ENCODE measurements at places on chromosomes 3 and 15.

DNA sequence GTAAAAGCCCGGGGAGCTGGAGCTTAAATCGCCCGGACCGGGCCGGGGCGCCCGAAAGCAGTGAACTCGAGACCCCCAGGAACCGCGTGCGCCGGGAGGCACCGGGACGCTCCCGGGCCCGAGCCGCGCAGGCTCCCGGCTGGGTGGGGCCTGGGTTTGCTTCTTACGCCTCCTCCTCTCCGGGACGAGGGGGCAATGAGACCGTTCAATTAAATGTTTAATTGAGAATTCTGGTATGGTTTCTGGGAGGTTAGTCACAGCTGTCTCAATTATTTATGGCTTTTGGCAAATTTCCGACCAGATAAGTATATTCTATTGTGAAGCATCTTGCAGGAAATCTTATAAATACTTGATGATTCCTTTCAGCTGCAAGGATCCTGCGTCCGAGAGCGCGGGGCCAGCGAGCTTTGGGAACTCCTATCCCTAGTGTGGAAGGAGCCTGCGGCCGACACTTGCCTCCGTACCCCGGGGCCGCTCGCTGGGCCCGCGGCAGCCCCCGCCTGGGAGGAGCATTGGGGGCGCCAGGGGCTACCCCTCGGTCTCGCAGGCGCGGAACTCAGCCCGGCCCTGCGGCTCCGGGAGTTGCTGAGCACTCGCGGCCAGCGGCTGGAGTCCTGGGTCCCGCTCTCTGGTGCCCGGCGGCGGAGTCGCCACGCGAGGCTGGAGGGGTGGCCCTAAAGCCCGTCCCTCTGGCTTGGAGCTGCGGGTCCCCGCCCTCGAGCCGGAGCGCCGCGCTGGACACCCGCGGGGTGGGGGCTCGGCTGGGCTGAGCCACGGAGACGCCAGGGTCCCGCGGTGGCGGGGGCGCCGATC lies 10.3 kb downstream of the ISL2 start:
- no peak for DNase-seq

GRCh38 chr3:129553719-129554118 lies 10.7 kb downstream of the H1-8 start:
- DNase-seq: no peak

GRCh38 chr15:48946074-48946839 lies 17.5 kb downstream of the SHC4 start:
- no peak for DNase-seq

DNA sequence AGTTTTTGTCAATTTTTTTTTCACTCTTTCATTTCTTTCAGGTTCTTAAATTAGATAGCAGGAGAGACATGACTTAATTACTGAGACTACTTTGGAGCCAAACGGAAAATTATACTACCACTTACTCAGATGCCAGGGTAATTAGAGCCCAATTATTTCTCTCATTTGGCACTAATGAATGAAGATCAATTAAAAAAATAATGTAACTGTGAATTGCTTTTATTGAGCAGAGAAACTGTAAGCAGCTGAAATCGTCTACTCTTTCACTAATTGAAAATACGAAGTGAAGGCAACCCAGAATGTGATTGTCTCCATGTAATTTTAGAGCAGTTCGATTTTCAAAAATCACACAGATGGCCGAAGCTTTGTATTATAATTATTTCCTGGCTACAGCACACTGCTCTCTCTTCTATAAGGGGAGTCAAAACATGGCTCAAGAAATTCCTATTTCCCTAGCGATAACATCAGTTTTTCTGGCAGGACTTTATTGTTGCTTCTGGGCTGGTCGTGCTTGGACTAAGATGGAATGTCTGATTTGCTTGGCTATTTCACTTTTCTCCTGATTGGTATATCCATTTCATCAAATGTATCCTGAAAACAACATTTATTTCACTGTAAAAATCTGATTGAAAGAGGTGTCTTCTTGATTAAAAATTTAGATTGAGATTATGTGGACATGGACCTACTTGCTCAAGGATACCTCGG lies 55.8 kb upstream of the PDZRN3 start:
- no peak for DNase-seq

- peak; percentile 58 for DNase-seq
Observed at GRCh38 chr3:149970716-149971402, at the start of gene PFN2. Gene PFN2 (minus strand): TSS chr3:149970895. CDS start chr3:149970856, 39 bp downstream.

DNA sequence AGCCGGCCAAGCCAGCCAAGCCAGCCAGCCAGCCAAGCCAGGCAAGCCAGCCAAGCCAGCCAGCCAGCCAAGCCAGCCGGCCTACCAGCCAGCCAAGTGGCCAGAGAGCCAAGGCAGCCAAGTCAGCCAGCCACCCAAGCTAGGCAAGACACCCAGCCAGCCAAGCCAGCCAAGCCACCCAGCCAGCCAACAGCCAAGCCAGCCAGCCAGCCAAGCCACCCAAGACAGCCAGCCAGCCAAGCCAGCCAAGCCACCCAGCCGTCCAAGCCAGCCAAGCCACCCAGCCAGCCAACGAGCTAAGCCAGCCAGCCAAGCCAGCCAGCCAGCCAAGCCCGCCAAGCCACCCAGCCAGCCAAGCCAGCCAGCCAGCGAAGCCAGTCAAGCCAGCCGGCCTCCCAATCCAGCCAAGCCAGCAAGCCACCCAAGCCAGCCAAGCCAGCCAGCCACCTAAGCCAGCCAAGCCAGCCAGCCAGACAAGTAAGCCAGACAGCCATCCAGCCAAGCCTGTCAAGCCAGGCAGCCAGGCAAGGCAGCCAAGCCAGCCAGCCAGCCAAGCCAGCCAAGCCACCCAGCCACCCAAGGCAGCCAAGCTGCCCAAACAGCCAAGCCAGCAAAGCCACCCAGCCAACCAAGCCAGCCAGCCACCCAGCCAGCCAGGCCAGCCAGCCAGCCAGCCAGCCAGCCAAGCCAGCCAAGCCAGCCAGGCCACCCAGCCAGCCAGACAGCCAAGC lies 200.5 kb downstream of the GOLGA6L6 start:
- peak; percentile 27 for DNase-seq

DNA sequence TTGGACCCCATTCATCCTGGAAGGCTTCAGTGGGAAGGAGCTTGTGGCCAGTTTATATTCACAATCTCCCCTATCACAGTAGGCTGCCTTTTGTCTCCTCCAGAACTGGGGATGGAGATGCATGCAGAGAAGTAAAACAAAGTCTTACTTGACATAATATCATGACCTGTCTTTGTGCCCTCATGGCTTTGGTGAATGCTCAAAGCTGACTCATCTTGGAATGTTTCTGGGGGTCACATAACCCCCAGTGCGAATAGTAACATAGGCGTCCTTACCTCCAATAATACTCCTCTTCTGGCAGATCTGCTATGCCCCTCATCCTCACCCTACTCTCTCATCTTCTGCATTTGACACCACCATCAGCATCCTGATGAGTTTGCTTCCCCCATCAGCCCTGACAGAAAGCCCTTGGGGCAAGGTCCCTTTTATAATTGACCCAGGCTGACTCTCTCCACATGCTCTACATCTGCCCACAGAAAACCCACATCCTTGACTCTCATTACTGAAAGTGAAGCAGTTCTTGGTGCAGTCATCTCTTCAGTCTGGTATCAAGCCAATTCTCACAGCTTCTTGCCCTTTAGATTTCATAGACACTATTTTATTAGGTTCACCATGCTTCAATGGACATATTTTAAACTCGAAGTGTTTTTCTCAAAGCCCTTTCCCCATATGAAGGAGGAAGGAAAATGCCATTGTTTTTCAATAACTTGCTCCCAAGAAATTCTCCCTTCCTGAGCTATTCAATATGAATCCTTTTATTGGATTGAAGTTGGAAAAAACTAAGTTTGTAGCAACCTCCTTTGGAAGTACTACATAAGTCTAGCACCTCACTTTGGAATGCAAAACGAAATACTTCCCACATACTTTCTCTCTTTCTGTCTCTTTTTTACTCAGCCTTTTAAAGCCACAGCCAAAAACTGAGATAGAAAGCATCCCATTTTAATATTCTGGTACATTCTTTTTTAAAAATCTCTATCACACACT lies 36.6 kb downstream of the OSTN start:
- no peak for DNase-seq

DNA sequence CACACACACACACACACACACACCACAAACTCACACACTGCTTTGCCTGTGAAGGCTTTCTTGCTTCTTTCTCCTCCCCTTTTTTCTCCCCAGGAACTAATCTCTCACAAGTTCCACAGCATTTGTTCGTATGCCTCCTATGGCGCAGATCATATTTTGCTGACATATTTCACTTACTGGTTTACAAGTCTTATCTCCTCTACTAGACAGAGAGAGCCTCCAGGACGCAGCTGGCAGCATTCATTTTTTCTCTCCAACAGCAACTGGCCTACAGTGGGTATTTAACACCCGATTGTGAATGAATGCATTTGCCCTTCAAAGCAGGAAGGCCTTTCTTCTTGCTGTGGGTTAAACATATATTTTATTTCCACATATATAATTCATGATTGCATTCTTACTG lies 47.0 kb upstream of the DLG1 start:
- DNase-seq: no peak

DNA sequence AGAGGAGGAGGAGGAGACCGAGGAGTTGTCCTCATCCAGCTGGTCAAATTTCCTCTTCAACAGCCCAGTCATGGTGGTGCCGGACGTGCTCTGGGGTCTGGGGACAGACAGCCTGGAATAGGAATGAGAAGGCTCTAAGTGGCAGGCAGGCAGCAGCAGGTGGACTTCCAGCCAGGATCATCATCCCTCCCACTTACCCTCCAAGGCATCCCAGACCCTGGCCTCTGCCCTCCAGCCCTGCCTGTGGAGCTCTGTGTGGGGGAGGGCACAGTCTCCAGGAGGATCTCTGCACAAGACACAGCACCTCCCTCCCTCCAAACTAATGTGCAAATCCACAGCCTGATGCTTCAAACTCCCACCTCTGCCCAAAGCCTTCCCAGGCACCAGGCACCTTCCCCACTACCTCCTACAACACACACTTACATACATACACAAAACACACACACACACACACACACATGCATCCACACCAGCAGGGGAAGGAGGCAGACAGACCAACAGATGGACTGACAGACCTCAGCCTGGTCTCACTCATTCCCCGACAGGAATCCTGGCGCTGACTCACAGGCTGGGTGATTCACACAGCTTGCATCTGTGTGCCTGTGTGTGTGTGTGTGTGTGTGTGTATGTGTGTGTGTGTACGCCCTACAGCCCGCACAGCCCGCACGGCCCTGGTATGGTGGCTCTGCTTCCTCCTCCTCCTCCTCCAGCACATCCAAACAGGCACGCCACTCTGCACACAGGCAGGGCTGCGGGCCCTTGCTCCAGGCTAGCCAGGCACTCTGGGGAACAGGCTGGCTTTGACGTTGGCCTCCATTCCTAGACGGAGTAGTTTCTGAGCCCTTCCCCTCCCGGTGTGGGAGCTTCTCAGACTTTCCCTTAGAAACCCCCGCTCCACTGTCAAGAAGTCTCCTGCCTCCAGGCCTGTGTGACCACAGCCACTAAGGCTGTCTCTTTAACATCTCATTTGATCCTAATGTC lies 6.5 kb downstream of the CSRNP1 start:
- DNase-seq: peak; percentile 79

DNA sequence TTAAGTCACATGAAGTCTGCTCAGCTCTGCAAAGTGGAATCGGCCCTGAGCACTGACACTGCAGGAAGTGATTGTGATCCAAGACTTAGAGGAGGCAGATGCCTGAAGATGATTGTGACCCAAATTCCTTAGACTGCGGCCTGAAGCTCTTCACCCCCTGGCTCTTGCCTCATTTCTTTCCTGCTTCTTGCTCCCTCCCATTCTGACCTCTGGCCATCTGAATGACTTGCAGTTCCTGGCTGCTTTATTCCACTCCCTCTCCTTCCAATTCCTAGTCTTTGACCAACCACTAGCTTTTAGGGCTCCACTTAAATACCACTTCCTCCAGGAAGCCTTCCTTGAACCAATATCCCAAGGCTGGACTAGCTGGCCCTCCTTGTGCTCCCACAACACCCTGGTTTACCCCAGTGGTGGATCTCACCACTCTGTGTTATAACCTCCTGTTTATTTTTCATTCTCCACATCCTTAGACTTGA lies 9.9 kb upstream of the EPB42 start:
- DNase-seq: no peak

GRCh38 chr3:184895350-184895749 lies 83.4 kb downstream of the VPS8 start:
- DNase-seq: no peak

- no peak for DNase-seq
Observed at GRCh38 chr3:186933816-186934215, 3.5 kb downstream of the ST6GAL1 start.

DNA sequence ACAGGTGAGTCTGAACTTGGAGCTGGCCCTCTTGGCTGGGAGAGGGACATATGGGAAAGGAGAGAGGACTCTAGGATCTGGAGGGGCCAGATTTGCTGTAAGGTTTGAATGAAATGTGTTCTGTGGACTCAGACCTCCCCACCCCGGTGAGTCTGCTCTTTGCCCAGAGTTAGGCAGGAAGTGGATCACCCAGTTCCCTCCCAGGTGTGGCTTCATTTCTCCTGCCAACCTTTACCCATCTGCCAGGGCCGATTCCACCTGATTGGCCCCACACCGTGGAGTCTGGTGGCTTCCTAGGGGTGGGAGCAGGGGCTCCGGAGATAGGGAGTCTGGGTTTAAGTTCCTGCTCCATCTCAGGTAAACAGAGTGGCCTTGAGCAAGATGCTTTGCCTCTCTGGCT lies 25.5 kb downstream of the CD276 start:
- DNase-seq: no peak

- DNase-seq: no peak
Observed at GRCh38 chr3:171225708-171226107, 199.2 kb upstream of the SLC2A2 start.

DNA sequence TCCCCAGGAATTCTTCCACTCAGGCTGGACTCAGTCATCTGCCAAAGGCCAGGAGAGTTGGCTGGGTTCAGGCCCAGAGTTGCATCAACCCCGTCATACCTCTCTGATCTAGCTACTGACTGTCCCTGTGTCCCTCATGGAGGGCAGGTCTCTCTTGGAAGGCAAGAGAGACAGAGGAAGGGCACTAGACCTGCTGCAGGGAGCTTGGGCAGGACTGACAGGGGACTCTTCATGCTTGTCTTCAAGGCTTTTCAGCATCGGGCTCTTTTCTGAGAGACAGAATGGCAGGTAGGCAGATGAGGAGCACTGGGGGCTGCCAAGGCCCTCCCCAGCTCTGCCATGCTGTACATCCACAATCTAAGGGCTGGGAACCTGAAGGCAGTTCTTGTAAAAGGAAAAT lies 140.1 kb upstream of the MRPS22 start:
- no peak for DNase-seq

GRCh38 chr3:36477655-36478054 lies 97.4 kb downstream of the STAC start:
- no peak for DNase-seq

DNA sequence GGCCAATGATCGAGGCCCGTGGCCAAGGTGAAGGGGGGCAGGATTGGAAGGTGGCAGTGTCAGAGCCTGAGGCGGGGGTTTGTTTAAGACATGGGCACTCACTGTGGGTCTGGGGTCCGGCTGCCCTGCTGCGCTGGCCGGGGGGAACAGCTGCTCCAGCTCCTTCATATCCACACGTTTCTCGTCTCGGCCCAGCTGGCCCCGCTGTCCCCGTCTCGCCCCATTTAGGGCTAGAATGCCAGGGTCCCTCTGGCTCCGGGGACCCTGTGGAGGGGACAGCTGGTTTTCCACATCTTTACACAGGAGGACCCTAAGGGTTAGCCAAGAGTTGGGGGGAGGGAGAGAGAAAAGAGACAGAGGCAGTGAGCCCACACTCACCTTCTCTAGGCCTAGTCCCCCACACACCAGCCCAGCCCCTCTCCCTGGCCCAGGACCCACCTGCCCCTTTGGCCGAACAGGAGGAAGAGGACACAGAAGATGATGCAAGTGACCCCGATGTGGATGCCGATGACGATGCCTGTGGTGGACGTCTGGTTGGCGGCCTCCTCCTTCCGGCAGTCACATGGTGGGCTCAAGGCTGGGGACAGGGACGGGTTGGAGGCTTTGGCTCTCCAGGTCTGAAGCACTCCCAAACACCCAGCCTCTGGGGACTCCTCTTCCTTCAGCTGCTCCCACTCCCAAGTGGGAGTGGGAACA lies 25.0 kb downstream of the RNU5B-1 start:
- DNase-seq: no peak
